Ureter (tissue), 1 donor: ENCODE measurements at places on chromosomes 7 and 10. TPM values are rescaled to one million over a fixed set of nuclear protein-coding genes. Genes with fewer than 3 reads are reported as not detected.
A peak's percentile ranks its signal among the peaks of the same experiment; 100 is the strongest.

DNA sequence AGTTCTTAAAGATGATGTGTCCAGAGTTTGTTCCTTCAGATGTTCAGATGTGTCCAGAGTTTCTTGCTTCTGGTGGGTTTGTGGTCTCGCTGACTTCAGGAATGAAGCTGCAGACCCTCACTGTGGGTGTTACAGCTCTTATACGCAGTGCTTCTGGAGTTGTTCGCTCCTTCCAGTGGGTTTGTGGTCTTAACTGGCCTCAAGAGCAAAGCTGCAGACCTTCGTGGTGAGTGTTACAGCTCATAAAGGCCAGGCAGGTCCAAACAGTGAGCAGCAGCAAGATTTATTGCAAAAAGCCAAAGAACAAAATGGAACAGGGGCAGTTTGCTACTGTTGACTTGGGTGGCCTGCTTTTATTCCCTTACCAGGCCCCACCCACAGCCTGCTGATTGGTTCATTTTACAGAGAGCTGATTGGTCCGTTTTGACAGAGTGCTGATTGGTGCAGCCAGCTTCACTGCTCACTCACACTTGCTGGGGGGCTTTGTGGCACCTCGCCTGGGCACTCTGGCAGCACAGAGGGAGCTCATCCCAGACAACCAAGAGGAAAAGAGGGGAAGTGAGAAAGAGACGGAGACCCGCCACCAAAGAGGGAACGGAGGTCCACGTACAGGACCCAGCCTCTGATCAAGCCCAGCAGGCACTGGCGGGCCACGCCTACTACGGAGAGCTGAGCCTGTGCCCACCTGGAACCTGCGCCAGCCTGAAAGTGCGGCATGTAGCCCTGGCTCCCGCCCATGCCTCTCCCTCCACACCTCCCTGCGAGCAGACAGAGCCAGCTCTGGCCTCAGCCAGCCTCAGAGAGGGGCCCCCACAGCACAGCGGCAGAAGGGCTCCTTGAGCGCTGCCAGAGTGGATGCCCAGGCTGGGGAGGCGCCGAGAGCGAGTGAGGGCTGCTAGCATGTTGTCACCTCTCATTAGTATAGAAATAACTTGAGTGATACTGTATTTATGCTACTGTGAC is 55.8 kb upstream of the SEMA3C start:
- DNase-seq, result no peak

The CDHR3 gene
- 6.0 TPM for total RNA-seq

The IQUB gene
- 1.6 TPM for total RNA-seq

DNA sequence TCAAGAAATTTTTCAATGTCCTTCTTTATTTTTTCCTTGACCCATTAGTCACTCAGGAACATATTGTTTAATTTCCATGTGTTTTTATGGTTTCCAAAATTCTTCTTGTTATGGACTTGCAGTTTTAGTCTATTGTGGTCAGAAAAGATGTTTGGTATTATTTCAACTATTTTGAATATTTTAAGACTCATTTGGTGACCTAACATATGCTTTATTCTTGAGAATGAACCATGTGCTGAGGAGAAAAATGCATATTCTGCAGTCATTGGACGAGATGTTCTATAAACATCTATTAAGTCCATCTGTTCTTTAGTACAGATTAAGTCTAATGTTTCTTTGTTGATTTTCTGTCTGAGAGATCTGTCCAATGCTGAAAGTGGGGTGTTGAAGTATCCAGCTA is 42.3 kb upstream of the MDFIC start:
- no peak for DNase-seq

DNA sequence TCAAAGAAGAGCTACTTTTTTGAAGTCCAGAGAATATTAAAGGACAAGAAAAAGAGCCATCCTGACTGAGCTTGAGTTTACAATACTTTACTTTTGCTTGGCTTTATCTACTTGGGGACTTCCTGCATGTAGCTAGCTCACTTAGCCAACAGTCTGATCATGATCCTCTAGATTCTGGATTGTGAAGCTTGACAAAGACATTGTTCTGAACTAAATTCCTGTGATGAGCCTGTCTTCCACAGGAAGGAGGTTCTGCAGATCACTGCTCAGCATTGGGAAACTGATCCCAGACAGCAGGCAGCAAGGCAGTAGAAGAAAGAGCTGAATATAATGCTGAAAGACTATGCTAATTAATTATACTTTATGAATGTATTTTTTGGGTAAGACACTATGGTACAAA is 296.4 kb downstream of the DGKB start:
- no peak for DNase-seq

GRCh38 chr7:88165697-88166096 is 54.1 kb downstream of the SRI start:
- no peak for DNase-seq

GRCh38 chr7:88200261-88200660 is 19.6 kb downstream of the SRI start:
- no peak for DNase-seq

DNA sequence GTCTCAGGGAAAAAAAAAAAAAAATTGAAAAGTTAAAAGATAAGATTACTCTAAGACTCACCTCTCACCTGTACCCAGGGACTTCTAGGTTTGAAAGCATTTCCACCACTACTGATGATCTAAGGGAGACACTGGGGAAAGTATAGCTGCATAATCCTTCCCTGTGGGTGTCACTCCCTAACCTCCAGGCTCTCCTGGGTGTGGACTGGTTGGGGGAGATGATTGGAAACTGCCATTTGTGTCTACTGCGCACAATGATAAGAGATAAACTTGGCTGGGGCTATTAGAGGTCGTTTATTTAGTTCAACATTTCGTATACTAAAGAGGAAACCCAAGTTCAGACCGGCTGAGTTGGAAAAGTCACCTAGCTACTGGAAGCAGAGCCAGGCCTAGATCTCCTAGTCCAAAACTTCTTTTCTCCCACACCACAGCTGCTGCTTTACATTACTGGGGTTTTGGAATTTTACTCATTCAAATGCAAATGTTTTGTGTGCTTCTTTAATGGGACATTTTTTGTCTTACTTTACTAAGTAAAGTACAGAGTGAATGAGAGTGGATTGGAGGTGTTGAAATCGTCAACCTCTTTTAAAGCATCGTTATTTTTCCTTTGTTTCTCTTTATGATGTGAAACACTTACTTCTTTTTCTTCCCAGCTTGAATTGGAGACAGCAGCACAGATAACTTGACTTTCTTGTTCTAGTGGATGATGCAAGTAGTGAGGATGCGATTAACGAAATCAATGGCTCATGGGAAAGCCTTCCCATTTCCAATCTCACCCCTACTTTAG is 22.3 kb upstream of the SEC61G start:
- DNase-seq, result no peak

DNA sequence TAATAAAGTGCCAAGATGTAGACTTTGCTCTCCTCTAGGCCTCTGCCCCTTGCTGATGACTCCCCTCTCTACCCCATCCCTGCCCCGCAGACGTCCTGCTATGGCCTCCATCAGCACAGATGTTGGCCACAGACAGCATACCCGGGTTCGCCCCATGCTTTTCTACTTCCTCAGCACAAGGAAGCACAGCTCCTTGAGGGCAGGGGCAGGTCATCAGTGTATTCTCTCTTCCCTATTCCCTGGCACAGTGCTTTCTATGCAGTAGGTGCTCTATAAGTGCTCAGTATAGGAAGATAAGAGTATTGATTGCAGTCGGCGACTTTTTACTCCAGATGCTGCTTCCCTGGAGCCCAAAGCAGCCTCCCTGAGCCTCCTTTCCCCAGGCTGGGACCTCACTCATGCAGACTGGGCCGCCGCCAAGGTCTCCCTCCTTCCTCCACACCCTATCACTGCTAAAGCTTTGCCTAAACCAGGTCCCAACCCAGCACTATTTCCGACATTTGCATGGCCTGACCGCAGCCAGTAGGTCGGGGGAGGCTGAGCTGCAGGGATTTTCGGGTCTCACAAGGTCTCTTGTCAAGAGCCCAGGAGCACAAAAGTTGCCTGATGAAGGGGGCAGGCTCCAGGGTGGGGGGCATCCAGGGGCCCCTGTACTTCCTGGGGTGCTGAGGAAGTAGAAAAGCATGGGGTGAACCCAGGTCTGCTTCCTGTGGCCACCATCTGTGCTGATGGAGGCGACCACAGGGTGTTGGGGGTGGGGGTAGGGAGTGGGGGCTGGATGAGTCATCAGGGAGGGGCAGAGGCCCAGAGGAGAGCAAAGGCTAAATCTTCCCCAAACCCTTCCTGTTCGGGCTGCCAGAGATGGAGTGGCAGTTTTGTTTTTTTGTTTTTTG is 8.0 kb downstream of the CALHM3 start:
- peak; percentile 73 for DNase-seq
